SHP77 (cell line): ENCODE measurements at places on chromosomes 11 and 22.

DNA sequence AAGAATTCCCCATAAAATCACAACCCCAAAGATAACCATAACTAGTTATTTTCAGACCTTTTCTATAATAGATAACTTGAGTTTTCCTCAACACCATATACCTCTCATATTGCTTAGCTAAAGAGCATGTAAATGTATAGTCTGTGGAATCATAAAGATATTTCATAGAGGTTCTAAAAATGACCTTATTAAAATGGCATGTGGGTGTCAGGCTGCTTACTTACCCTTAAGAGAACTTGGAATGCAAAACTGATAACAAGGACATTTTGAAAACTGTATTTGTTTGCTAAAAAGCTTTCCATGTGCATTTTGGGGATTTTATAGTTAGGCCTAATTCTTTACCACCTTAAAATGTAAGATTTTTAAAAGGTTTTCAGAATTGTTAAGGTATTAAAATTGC, 4.7 kb downstream of the SIK2 start:
- DNase-seq = no peak

DNA sequence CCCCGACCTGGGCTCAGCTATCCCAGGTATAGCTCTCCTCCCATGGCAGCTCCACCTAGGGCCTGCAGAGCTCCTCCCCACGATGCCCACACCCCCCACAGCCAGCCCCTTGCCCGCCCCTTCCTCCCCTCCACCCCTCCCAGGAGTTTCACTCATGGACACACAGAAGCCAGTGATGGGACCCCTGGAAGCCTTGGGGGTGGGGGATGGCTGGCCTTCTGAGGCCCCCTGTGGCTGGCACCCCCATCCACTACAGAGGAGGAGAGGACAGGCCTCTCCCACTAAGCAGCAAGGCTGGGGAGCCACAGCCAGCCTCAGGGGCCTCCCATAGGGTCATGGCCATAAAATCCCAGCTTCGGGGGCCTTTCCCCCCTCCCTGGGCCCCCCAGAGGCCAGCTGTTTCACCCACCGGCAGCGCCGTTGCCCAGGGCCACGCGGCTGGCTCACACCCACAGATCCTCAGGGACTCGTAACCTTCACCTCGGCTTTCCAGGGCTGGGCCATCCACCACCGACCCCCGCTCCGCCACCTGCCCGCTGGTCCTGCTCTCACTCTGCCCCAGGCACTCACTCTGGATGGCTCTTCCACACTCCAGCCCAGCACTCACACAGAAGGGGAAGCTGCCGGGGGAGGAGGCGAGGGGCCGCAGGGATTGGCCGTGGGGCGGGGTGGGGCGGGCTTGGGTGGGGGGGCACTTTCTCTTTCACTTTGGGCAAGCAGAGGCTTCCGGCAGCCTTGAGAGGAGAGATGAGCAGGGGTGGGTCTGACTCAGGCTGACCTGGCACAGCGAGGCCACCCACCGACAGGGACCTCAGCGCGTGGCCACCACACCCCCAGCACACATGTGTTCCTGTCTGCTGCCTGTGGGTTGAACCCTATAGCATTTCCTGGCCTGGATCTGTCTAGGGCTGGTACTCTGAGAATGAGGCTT, 2.2 kb downstream of the SLC25A22 start:
- DNase-seq = no peak

GRCh38 chr11:70734379-70734778, 336.1 kb downstream of the CTTN start:
- DNase-seq = no peak

GRCh38 chr22:28346308-28346707, 333.3 kb downstream of the TTC28 start:
- no peak for DNase-seq

DNA sequence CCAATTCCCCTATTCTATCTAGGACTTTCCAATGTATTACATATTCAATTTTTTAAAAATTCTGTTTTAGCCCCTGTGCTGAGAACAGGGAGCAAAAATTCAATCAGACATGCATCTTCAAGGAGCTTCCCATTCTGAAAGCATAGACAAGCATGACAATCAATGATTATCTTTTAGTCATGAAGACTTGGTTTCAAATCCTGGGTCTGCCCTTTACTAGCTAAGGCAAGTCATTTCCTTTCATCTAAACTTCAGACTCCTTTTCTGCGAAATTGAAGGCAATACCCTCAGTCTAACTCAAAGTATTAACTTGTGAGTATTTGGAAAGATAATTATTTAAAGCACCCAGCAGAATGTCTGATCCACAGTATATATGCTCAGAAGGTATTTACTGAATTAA, 24.1 kb downstream of the PAK1 start:
- no peak for DNase-seq

DNA sequence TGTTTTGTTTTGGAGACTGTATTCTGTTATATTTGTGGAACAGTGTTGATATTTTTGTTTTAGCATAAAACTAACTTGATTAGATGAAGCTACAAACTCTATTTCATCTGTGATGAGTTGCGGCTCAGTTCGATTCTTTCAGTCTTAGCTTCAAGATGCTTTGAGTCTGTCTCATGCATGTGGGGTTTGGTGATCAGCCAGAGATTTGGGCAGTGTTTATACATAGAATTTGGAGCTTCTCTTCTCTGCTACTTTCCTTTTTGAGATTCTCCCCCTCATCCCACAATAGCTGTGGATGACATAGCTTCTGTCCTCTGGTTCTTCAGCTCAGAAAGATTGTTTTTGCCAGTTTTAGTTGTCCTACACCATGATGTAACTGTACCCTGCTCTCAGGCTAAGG, 90.4 kb downstream of the ARHGAP20 start:
- DNase-seq = no peak

GRCh38 chr11:126189109-126189929, 22.1 kb downstream of the RPUSD4 start:
- no peak for DNase-seq

- no peak for DNase-seq
Observed at GRCh38 chr22:46672731-46673130, 52.5 kb downstream of the GRAMD4 start.

DNA sequence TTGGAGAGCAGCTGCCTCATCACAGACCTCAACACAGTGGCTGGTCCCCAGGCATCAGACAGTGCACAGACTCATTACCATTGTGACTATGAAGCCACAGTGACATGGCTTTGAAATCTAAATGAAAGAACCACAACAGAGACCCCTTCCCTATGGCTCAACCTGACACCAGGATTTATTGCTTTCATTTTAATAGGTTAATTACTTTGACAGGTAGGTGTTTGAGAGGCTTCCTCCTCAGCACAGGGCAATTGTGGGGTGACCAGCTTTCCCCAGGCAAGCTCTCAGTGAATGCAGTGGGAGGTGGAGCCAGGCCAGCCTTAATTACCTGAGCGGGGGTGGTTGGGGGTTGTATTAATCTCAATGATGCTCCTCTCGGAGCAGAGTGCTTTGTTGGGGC, 102.3 kb downstream of the CHST1 start:
- DNase-seq = no peak

- DNase-seq = no peak
Observed at GRCh38 chr11:98411777-98412176, 609.0 kb upstream of the CNTN5 start.

- no peak for DNase-seq
Observed at GRCh38 chr11:76654298-76654851, 16.2 kb downstream of the LRRC32 start.
